Activated CD4-positive, alpha-beta T cell treated with anti-CD3 and anti-CD28 coated beads, Interleukin-2, amount 50 U/mL, for 1 hour (primary cell): ENCODE measurements at places on chromosomes 6 and 20.
A peak's percentile ranks its signal among the peaks of the same experiment; 100 is the strongest.

GRCh38 chr6:33165581-33166258 lies 26.5 kb downstream of the COL11A2 start:
- no peak for DNase-seq

DNA sequence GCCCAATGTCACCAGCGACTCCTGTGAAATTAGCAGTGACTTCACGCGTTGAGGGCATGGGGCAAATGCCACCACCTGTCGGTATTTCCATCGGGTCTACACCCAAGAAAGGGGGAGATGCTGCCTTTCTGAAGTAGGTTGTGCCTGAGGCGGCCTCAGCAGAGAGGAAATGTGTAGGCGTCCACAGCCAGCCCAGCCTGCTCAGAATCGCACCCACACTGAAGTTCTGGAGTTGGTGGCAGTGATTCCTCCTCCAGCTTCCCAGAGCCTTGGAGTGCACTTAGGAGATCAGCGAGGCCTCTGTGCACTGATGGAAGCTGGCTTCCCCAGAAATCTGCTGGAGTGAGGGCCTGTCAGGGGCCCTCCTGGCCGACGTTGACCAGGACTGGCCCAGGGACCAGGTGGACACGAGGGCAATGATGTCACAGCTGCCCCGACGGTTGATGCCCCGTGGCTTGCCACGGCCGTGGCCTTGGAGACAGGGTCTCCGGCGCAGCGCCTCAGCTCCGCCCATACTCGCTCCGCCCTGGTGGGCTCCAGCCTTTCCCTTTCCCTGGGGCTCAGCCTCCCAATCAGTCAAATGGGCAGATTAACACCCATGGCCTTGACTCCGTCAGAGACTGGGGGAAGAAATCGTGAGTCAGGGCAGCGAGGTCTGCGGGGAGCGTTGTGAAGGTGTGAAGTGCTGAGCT lies 484.8 kb downstream of the PREX1 start:
- DNase-seq, result no peak

DNA sequence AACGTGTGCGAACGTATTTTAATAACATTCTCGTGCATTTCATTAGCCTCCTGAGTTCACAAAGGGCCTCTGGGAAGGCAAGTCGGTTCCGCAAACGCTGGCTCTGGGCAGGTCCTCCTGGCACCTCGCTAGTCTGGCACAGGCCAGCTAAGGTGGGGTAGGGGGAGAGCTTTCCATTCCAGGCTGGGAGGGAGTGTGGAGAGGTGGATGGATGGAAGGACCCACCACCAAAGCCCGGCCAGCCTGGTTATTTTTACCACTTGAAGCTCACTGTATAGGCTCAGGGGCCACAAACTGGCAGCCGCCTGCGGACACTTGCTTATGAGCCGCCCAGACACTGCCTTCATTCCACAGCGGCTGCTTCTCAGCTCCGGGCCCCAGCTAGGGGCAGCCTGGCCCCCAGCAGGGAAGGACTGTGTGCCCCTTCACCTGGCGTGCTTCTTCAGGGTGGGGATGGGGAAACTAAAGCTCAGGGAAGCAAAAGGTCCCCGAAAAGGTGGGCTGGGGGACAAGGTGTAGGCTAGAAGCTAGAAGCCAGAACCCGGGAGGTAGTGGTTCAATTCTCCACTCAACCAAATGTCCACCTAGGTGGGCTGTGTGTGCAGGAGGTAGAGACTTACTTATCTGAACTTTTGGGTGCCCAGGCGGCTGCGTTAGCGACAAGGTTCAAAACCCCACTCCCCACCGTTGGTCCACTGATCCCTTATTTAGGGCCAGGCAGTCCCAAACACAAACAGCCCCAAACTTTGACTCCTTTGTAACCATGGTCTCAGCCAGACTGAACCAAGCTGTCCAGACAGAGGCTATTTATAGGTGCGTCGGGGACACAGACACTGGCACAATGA lies 1.7 kb downstream of the PMEPA1 start:
- DNase-seq, result no peak

- no peak for DNase-seq
These were observed 1.9 kb downstream of the MRAP2 start for GRCh38 chr6:84035484-84035883.

- DNase-seq, result peak; percentile 16
These were observed 1.1 kb downstream of the ID1 start for GRCh38 chr20:31605902-31606803.
